ENCODE measurements at places on chromosomes 4 and X.

DNA sequence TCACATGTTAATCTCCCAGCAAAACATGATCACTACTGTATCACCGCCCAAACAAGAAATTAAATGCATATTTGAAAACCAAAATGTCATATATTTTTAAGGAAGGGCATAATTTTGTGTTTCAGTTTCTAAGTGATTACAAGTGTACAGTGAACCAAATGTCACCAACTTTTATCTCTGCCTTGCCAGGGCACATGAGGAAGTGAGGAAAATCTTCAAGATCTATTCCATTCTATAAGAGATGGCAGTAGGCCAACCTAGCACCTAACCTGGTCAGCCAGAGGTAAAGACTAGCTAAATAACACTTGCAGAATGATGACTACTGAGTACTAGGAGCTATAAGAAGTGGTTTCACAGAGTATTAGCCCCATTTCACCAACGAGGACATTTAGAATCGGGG lies 107.2 kb downstream of the ATP11C start:
- DNase-seq: no peak

GRCh38 chr4:137471895-137472294 lies 60.4 kb downstream of the PCDH18 start:
- DNase-seq: no peak

DNA sequence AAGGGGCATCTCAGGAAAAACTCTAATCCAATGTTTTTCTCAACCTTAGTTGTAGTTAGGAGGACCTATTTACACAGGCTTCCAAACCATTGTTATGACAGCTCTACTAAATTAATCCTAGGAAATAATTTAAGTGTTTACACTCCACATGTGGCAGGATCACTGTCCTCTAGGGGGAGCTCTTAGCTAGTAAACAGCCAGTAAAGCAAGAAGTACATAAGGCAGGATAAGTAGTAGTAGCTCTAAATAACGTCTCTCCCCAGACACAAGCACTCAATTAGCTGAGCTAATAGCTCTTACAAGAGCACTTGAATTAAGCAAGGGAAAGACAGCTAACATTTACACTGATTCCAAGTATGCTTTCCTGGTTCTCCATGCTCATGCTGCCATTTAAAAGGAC lies 37.3 kb downstream of the NUDT11 start:
- DNase-seq: peak; percentile 23

DNA sequence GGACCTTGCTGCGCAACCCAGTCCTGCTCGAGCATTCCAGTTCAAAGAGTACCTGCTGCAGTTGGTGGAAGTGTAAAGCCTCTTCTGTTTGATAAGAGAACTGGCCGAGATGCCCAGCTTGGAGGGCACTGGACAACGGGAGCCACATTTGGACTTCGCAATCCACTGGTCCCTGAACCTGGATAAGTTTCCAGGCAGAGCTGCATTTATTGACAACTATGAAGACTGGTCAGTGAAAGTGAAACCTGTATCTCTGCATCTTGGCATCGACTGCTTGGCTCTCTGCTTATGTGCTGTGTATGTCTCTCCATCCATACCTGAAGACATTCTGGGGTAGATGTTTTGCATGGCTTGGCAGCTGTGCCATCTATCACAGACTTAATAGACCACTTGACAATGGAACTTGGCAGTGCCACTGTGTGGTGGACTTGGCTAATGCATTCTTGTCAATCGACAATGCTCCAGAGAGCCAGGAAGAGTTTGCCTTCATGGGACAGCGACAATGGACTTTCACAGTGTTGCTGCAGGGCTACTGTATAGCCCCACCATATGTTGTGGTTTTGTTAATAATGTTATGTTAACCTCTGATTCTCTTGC lies 43.5 kb upstream of the ZBTB33 start:
- no peak for DNase-seq

DNA sequence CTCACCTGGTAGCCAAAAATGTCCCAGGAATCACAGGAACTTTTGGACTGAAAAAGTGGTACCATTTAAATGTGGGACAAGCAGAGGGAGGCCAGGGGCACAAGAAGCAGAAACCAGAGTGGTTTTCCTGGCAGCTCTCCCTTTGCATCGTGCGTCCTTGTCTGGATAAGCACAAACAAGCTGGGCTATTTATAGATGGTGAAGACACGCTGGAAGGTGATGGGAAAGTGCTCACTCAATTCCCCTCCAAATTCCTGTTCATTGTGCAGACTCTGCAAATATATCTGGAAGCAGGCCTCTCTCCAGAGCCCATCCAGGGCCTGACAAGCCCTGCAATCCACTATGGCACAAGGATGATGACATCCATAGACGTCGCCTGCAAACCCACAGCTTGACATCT lies 63.6 kb upstream of the MAP3K15 start:
- DNase-seq: no peak

GRCh38 chr4:97879942-97880341 lies 263.3 kb downstream of the STPG2 start:
- DNase-seq: no peak

GRCh38 chrX:149267878-149268813 lies 237.0 kb downstream of the IDS start:
- DNase-seq: no peak

All from stimulated activated CD4-positive, alpha-beta T cell treated with anti-CD3 and anti-CD28 coated beads, Interleukin-4, amount 100 ng/mL, for 24 hours (primary cell).